ENCODE measurements at places on chromosomes 4 and X. TPM values are rescaled to one million over a fixed set of nuclear protein-coding genes. Genes with fewer than 3 reads are reported as not detected.

Gene NSUN7
- total RNA-seq, result 2.4 TPM

GRCh38 chr4:26531491-26532116 is 41.3 kb upstream of the CCKAR start:
- H3K27me3 ChIP-seq, result peaks cover 6% of the 10 kb centered on the region
- H3K4me3 ChIP-seq, result no peak overlapping the region
- no peak for DNase-seq
- H3K27ac ChIP-seq, result no peak overlapping the region
- no peaks in the 10 kb centered on the region for H3K36me3 ChIP-seq

Gene CSN1S1
- not detected for total RNA-seq

Gene FMR1NB
- not detected for total RNA-seq
